ENCODE measurements at places on chromosomes 16 and 17.

- DNase-seq, result no peak
Observed at GRCh38 chr16:50360779-50361178, 8.0 kb downstream of the BRD7 start.

DNA sequence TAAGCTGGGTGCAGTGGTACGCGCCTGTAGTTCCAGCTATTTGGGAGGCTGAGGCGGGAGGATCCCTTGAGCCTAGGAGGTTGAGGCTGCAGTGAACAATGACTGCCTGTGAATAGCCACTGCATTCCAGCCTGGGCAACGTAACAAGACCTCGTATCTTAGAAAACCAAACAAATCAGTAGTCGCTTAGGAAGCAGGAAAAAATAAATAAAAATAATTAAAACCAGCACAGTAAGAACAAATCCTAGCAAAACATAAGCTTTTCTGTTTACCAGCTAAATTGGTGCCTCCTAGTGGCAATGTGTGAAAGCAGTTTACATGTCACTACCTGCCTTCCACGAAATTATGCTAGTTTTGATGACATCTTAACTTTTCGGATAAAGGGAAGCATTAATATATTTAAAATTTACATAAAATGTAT, 1.3 kb downstream of the ARMC5 start:
- DNase-seq, result peak; percentile 40

DNA sequence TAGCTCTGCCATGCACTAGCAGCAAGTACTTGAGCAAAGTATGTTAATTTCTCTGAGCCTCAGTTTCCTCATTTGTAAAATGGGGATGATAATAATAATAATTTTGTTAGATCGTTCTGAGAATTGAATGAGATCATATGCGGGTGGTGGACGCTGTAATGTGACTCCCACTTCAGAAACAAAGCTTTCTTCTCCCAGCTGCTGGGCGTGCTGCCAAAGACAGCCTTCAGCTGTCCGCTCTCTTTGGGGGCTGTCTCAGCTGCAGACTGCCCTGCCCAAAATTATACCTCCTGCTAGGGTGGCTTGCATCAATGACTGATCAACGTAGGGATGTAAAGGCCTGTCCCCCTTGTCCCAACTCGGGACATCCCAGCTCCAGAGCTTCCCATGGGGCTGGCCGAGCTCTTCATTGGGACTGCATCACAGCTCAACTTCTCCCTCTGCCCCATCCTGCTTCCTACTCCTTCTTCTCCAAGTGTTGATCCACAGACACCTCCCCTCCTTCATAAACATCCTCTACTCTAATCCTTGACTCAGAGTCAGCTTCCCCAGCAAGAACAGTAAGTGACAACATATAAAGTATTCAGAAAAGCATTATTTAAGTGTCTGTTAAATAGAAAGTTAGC, 30.7 kb upstream of the CDH5 start:
- DNase-seq, result no peak

DNA sequence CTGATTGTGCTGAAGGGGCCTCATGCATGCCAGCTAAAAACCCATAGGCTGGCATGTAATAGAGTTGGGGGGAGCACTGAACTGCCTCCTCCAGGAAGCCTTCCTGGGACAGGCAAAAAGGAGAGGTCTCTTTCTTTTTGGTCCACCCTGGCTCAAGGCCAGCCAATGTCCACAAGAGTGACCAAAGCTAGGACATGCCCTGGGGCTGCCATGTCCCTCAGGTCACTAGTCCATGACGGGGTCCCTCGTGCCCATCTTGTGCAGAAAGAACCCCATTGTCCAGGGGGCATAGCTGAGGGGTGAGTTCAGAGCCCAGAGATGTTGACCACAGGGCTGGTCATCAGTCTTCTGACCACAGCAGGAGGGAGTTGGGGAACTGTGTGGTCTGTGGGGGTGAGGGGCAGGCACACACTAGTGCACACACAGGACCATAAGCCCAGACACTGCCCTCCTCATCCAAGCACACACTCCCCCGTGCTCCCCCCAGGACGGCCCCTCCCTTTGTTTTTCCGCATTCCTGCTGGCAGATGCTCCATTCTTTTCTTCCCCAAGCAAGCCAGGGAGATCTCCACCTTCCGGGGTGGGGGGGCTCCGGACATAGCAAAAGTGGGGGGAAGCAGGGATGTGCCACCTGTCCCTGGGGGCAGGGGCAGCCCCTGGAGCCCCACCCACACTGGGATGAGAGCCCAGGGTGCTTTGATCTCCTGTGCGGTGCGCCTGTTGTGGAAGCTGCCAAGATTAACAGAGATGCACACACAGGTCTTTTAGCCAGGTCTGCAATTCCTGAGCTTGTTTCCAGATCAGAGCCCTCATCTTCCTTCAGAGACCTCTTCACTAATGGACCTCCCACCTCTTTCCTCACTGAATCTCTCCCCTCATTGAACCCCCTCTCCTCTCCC, 25.2 kb upstream of the PHB1 start:
- no peak for DNase-seq

- DNase-seq, result no peak
Observed at GRCh38 chr17:73157521-73157890, 7.3 kb upstream of the SSTR2 start.

DNA sequence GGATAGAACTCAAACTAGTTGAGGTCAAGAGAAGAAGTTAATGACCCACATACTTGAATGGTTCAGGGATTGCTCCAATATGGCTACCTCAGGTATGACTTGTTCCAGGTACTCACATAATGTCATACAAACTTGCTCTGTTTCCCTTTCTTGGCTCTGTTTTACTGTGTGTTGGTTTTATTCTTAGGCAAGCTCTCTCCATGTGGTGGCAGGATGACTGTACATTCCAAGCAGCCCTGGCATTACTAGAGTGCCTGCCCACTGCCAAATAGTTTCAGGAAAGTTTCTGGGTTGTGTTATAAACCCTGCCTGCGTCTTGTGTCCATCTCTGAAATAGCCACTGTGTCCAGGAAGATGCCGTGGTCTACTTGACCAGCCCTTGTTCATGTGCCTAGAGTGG, 476.8 kb downstream of the SHISA9 start:
- DNase-seq, result no peak

- no peak for DNase-seq
Observed at GRCh38 chr16:3536271-3536731, 35.5 kb downstream of the CLUAP1 start.

DNA sequence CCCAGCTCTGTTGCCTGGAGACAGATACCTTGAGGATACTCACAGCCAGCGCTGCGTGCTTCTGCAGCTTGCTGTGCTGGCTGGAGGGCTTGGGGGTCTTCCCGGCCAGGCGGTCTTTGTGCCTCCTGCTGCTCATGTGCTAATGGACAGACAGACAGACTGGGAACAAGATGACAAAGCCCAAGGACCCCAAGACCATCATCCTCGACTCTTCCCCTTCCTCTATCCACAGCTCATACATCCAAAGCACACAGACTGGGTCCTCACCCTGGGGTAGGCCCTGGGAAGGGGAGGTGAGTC, 7.7 kb downstream of the NKIRAS2 start:
- no peak for DNase-seq

- DNase-seq, result no peak
Observed at GRCh38 chr16:84965428-84966415, 45.6 kb downstream of the ZDHHC7 start.

DNA sequence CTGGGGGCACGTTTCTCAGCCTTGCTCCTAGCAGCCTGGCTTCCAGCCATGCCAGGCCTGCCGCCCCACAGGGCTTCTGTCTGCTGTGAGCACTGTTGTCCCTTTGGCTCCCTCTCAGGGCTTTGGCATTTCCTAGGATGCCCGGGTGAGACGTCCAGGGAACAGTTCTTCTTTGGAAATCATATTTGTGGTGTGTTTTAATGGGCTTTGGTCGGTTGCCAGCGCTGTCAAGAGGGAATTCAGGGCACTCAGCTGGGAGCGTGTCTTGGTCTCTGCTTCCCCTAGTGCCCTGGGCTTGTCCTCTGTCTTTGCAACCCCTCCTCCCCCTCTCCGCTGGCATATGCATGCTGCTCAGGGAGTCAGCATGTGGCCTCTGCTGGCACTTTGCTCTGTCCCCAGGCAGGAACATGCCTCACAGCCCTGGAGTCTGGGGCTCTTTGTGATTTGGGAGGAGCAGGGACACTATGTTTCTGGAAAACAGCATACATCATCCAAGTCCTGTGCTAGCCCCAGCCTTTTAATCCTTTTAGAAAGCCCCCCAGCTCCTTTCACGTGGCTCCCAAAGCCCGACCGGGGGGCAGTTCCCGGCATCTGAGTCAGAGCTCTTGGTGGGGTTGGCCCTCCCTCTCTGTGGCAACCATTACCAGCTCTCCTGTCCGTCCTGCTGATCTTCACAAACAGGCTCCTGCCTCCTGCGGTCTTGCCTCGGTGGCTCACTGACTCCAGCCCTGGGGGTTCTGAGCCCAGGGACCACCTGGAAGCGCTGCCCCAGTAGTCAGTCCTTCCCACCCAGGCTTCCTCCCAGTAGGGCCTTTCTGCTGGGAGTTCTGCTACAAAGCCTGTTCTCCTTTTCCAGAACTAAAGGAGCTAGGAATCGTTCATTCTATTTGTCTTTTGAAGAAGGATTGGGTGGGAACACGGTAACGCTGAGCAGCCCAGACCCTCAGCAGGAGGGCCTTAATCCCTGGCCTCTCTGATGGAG, 26.7 kb downstream of the SAP30BP start:
- DNase-seq, result no peak

- no peak for DNase-seq
Observed at GRCh38 chr16:24123275-24123674, 132.9 kb upstream of the CACNG3 start.

DNA sequence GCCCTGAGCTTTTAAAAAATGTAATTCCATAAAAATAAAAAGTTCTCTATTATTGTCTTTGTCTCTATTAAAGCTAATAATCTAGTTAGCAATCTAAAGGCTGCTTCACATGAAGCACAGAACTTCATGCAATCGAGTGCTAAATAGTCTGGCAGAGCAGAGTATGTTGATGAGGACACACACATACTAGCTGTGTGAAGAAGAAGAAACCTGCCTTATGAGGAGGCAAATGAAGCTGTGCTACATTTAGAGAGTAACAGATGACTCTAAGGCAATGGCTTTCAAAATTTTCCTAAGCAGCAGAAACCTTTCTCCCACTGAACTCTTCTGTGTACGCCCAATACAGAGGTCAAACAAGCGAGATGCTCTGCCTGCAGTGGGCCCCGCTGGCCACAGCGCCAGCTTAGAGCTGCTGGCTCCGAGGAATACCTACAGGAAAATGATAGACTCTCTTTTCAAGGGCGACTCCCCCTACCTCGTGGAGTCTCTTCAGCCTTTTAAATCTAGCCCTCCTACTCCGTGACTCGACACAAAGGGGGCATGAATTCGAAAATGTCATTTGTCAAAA, 39.2 kb downstream of the GNA13 start:
- DNase-seq, result no peak

DNA sequence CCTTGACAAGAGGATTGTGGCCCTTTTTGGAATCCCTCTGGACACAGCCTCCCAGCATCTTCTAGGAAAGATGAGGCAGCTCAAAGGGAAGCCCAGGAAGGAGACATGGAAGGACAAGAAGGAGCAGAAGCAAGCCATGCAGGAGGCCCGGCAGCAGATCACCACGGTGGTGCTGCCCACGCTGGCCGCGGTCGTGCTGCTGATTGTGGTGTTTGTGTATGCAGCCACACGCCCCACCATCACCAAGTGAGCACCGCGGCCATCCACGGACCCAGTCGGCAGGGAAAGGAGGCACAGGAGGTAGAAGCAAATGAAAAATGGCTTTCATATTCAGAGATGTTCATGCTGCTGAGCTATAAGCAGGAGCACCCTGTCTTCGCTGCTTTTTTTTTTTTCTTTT, 10.9 kb upstream of the MEIOC start:
- DNase-seq, result no peak

DNA sequence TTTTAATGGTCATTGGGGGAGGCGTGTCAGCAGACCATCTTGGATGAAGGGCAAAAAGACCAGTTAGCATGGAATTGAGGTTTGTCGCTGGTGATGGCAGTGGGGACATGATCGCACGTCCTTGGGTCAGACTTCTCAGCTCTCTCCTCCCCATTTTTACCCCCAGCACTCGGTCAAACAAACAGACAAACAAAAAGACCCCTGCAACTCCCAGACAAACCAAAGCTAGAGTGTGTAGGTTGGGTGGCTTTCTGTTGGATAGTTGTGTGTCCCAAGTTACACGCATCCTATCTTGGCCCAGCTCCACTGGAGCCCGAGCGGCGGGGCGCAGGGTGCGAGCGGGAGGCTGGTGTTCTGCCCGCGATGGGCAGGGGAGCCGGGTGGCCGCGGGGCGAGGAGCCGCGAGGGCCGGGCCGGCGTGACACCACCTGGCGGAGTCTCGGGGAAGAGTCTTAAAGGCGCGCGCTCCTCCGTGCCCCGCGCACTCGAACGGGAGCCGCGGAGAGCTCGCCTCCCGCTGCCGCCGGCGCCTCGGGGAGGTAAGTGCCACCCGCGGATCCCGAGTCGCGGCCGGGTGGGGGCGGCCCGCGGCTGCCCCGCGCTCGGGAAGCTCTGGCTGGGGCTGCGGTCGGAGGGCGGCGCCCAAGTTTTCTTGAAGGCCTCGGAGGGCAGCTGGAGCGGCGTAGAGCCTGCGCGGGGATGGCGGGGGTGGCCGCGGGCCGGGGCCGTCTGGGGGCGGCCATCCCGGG, 18.5 kb upstream of the NTN1 start:
- DNase-seq, result no peak
